Hippocampal formation (tissue), 2 donors: ENCODE measurements at places on chromosomes 7 and 10.

- no peak for DNase-seq
Observed at GRCh38 chr7:124444696-124445480, 320.7 kb downstream of the GPR37 start.

DNA sequence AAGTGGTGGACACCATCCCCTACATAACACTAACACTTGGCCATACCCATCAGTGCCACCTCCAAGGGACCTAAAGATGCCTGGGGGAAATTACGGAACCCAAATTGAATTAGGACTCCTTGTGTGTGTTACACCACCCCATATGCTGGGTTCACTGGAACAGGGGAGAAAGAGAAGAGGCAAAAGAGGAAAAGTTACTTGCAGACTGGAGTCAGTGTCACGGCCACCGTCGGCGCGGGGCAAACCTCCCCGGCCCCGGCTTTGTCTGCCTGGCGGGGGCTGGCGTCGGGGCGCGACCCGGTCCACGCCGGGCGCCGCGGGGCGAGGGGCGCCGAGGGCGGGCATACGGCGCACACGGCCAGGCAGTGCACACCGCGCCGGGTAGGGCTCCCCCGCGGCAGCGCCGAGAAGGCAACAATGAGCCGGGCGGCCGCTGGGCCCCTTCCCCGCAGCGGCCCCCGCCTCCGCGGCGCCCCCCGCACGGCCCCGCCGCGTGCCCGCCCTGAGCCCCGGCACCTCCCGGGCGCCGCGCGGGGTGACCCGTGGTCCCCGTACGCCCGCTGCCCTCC, 171.1 kb downstream of the FAM107B start:
- no peak for DNase-seq

- no peak for DNase-seq
Observed at GRCh38 chr10:121804460-121804859, 123.4 kb downstream of the ATE1 start.

- no peak for DNase-seq
Observed at GRCh38 chr10:17059197-17059688, 70.4 kb downstream of the CUBN start.

DNA sequence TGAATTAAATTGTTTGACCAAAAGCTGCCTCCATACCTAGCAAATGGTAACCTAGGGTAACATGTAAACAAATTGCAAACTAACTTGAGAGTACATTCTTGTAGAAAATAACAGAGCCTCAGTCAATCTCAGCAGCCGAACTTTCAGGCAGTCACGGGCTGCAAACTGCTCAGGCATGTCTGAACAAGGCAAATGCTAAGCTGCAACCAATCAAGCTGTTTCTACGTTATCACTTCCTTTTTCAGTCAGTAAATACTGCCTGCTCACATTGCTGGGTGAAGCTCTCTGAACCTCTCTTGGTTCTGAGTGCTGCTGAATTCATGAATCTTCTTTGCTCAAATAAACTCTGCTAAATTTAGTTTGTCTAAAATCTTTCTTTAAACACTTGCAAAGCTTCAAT, 1212.4 kb downstream of the SORCS1 start:
- no peak for DNase-seq

DNA sequence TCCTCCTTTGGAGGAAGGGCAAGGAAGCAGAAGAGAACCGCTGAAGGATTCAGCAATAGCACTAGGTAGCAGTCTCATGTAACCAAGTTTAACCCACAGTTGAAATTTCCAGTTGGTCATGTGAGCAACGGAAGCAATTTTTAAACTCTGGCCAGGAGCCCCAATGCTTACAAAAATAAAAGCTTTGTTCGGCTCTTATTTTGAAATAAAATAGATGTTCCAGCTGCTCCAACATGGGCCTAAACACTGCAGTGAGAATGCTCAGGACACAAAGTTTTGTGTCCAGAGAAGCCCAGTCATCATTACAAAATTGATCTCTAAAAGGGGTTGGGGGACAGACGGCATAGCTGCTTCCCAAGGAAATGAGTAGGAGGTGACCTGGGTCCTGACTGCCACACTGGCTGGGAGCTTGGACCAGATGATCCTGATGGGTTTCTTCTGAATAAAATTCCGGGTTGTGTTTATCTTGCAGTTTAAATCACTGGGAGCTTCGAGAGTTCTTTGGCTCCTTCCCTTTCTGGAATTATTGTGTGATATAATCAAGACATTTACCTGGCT, 452 bp upstream of the TMEM140 start:
- peak; percentile 42 for DNase-seq

GRCh38 chr10:44206127-44206818, 178.6 kb downstream of the CXCL12 start:
- no peak for DNase-seq
